ENCODE measurements at places on chromosomes 3 and 15.

- DNase-seq, result no peak
Observed at GRCh38 chr3:115022199-115022598, 124.9 kb downstream of the ZBTB20 start.

GRCh38 chr3:2099779-2100191 is 1.1 kb downstream of the CNTN4 start:
- no peak for DNase-seq

GRCh38 chr15:72827226-72827625 is 43.7 kb upstream of the ADPGK start:
- DNase-seq, result no peak

DNA sequence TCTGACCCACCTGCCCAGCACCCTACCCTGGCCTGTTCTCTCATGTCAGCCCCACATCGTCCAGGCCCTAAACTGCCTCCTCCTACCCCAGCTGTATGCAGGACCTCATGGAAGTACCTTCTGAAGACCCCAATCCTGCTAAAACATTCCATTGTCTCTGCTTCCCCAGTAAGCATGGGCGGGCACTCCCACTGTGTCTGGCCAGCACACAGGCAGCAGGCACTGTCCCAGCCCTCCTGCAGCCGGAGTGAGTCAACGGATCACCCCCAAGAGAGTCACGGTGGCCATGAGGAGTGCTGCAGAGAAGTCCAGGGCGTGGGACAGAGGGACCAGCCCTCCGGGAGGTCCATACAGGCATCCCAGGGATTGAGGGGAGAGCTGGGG is 36.4 kb upstream of the SLCO2A1 start:
- DNase-seq, result no peak

- no peak for DNase-seq
Observed at GRCh38 chr3:184586851-184587250, 25.3 kb downstream of the EPHB3 start.

GRCh38 chr3:153295901-153296300 is 133.9 kb downstream of the RAP2B start:
- DNase-seq, result no peak

DNA sequence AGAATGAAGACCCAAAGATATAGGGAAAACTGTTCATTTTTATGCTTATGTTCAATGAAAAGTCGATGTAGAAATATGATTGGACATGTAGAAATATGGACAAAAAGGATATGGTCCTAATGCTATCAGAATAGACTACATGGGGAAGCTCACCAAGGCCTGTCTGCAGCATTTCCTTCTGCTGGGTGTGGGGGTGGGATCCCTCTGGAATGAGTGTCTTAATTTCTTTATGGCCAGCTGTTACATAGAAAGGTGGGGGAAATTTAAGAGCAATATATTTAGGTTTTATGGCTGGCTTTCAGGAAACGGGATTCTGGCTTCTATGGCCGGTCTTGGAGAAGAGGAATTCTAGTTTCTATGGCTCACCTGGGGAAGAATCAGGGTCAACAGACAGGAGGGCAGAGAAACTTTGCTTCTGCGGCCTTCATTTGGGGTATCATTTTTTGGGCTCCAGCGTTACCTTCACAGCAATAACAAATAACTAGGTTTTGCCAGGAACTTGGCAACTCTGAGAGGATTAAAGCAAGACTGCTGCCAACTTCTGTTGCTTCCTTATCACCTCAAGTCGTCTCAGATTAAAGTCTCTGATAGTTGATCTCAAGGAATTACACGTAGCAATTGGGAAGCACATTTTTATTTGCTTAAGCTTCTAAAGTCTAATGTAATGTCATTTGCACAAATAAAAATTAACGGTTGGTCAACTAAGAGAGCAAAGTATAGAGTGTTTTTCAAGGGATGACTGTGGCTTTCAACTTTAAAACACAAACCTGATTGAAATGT is 57.0 kb upstream of the GATM start:
- no peak for DNase-seq

DNA sequence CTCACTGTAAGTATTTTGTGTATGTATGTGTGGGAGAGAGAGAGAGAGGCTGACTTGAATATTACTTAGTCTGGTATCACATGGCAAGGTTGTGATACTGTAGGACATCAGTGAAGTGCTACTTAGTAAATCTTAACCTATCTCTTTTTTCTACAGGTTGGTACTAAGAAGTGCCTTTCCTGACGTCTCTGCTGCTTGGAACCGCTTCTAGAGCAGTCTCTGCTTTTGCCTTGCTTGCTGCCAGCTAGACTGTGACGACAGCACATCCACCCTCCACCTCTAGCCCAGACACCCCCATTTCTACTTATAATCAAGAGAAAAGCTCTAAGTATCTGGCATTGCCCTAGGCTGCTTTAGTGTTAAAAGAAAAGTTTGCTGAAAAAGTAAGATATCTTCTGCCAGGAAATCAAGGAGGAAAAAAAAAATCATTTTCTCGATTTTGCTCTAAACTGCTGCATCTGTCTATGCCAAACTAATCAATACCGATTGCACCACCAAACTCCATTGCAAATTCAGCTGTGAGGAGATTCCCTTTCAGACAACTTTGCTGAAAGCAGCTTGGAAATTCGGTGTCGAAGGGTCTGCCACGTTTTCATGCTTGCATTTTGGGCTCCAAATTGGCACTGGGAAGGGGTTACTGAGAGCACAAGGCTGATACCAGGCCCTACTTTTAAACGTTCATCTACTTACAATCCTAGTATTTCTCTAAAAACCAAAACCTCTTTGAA is 30.7 kb downstream of the MBNL1 start:
- DNase-seq, result no peak

GRCh38 chr3:147864754-147865354 is 455.7 kb downstream of the ZIC1 start:
- DNase-seq, result no peak

- DNase-seq, result no peak
Observed at GRCh38 chr15:35450492-35450891, 95.5 kb downstream of the DPH6 start.

GRCh38 chr3:38611866-38612265 is 37.6 kb downstream of the SCN5A start:
- DNase-seq, result no peak

DNA sequence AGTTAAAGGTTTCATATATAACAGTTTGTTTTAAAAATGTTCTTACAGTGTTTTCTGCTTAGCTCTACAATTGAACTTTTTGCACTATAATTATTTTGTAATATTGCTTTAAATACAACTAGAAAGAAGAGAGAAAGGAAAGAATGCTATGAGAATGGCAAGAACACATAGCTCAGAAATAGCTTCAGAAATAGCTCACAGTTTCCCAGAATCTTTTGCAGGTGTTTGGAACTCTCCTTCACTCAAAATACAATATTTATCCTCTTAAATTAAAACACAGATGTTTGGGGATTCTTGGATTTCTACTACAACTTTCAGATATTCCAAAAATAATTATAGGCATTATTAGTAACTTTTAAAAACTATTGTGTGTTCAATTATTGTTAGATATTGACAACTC is 658.0 kb upstream of the DPPA4 start:
- DNase-seq, result no peak

GRCh38 chr3:58241306-58242044 is 3.9 kb downstream of the ABHD6 start:
- no peak for DNase-seq

DNA sequence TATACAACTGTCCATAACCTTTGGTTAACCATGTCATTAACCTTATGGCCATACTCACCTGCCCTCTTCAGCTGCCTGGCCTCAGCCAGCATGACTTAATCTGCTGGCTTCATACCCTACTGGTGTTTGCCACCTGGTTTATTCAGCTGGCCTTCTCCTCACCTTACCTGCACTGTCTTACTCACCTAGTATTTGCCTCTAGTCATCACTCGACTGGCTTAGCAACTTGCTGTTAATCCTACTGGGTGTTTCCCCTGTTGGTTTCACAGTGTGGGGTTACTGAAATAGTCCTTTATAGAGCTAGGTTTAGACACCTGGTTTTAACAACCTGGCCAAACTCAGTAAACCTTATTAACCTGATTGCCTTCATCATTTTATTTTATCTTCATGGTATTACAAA is 96.4 kb downstream of the IL12A start:
- DNase-seq, result no peak

GRCh38 chr3:195613468-195614069 is 29.8 kb upstream of the APOD start:
- no peak for DNase-seq

GRCh38 chr3:59143447-59143846 is 93.6 kb upstream of the CFAP20DC start:
- no peak for DNase-seq

GRCh38 chr3:187396661-187397060 is 28.5 kb downstream of the RTP4 start:
- DNase-seq, result no peak

DNA sequence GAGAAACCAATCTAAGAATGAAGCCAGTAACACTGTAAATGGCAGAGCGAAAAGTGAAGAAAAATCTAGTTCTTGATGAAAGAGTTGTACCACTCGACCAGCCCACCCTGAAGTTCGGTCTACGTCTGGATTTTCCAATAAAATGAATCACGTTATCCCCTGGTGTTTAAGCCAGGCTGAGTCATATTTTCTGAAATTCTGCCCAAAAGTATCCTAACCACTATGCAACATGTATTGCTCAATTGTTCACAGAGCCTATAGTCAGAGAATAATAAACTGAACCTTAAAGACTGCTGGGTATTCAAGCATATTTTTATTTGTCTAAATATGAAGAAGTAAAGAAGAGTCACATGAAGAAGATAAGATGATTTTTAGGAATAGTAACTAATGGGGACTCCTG is 245.7 kb downstream of the FGF12 start:
- no peak for DNase-seq

- DNase-seq, result peak; percentile 35
Observed at GRCh38 chr3:198071602-198072287, 111.7 kb downstream of the LMLN start.

DNA sequence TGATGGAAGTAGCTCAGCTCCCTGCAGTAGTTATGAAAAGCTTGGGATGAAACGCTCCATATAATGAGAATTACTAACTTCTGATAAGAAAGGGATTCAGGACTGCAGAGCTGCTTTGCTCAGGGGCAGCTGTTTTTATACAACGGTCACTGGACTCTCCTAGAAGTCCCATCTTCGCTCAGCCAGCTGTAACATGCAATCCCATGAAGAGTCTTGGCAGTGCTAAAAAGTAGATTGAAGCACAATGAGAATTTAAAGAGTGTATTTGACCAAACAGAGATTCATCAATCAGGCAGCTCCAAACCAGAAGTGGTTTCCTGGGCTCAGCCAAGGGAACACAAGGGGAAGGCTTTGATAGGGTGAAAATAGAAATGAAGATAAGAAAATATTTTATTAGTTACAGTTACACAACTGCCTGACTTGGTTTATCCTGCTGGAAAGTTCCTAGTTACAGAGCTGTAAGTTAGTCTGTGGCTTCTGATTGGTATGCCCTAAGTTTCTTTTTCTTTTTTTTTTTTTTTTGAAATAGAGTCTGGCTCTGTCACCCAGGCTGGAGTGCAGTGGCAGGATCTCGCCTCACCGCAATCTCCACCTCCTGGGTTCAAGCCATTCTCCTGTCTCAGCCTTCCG is 24.1 kb downstream of the SIDT1 start:
- no peak for DNase-seq

GRCh38 chr3:72460205-72461174 is 387.8 kb downstream of the SHQ1 start:
- no peak for DNase-seq

GRCh38 chr3:33791477-33792166 is 6.8 kb upstream of the PDCD6IP start:
- DNase-seq, result no peak

DNA sequence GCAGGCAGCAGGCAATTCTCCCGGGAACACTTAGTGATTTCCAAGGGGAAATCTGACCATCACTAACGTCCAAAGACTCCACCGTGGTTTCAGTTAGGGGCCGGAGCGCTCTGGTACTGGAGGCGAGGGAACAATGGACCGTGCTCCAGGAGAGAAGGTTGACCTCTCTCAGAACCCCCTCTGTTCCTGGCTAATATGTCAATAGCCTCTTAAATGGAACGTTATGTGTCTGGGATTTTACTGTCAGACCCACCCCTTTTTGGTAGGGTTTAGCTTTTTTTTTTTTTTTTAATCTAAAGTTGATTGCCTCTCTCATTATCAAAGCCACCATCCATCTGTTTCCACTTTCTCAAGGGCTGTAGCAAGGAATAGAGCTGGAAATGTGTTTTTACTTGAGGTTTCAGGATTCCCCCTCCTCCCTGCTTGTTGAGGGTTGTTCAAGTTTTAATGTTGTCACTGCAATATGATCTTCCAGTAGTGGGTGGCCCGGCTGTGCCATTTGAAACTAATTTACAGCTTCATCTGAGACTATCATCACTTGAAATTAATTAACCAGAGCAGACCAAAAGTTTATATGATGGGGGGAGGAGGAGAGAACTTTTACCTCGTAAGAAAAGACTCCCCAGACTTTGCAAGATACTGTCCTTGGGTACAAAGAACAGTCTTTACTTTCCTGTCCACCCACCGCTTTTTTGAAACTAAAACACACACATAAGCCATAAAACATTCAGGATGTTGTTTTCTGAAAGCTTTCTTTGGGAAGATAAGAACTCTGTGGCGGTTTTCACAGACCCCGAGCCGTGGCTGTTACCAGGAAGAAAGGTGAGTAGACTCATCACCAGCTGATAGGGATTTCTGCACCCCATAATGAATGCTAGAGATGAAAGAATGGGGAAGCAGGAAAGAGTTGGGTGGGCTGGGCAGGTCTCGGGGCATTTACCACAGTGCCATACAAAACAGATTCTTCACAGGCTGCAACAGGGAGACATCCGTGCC is 187.8 kb downstream of the UACA start:
- DNase-seq, result no peak

GRCh38 chr15:87633525-87633924 is 623.0 kb downstream of the NTRK3 start:
- no peak for DNase-seq

DNA sequence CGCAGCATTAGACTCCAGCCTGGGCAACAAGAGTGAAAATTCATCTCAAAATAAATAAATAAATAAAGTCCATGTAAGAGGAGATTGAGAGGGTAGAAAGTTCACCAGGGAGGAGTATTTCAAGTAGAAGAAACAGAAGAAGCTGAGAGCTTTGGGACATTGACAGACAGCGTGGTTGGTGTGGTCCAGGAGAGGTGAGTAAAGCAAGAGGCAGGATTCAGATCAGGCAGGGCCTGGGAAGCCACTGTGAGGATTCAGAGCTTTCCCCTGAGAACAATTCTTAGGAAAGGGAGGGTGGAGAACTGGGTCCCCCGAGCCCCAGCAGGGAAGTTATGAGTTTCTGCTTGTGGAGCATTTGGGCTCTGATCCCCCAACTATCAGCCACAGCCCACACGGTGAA is 54.2 kb upstream of the AMOTL2 start:
- no peak for DNase-seq

DNA sequence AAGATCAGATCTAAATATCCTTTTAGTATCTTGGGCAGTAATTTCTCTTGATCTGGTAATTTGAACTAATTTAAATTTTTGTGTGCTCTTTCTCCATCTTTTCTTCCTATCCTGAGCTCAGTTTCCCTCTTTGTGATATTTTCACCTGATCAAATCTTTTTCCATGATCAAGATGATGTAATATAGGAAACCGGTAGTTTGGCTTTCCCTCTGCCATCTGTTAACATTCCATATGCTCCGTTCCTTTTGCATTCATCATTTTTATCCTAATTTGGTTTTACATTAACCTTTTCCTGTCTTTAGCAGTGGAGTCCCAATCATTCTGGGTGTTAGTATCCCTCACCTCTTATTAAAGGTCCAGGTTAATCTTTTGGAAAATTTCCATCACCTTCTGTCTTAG is 5.9 kb upstream of the ABHD6 start:
- no peak for DNase-seq

Data from activated T-cell treated with anti-CD3 and anti-CD28 coated beads for 4 hours (primary cell).